ENCODE measurements at places on chromosomes 13 and 19. TPM values are rescaled to one million over a fixed set of nuclear protein-coding genes. Genes with fewer than 3 reads are reported as not detected.

DNA sequence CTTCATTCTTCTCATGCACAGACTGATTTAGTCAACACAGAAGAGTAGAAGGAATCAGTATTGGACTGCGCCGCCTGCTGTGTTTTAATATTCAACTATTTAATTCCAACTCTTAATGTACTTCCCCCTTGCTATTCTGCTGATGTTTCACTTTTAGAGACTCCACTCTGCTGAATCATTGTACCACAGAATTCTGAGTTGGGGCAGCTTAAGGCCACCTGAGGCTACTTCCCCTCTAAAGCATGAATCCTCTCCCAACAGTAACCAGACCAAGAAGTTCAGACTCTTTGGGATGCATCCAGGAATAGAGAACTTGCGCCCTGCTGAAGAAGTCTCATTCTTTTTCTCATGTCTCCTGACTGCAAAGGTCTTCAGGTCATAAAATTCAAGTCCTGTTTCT, 708.8 kb downstream of the UQCRFS1 start:
- DNase-seq, result no peak

- DNase-seq, result no peak
Observed at GRCh38 chr19:4600893-4601292, 38.4 kb upstream of the TNFAIP8L1 start.

REX1BD gene
- total RNA-seq, result 62.9 TPM

SKA3 gene
- total RNA-seq, result 32.8 TPM

DNA sequence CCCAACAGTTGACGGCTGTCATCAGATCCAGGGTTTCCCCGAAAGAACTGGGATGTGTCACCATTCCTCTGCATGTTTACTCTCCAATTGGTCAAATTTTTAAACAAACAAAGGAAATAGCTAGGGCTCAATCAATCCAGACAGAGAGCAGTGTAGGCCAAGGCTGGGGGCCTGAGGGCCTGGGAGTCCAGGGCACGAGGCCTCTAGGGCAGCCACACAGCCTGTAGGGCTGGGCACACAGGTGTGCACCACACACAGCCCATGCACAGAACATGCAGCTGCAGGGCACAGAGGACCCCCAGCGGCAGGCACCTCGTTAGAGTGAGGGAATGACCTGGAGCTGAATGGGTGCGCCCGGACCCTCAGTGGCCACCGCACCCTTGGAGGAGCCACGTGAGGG, 9.5 kb downstream of the MIER2 start:
- no peak for DNase-seq

Data from activated naive CD4-positive, alpha-beta T cell treated with anti-CD3 and anti-CD28 coated beads for 36 hours (primary cell).